ENCODE measurements at places on chromosomes 2 and 18. TPM values are rescaled to one million over a fixed set of nuclear protein-coding genes. Genes with fewer than 3 reads are reported as not detected.

The AOX1 gene
- total RNA-seq: 7.7 TPM

The ADD2 gene
- 2.4 TPM for total RNA-seq

The PRSS56 gene
- total RNA-seq: not detected

DNA sequence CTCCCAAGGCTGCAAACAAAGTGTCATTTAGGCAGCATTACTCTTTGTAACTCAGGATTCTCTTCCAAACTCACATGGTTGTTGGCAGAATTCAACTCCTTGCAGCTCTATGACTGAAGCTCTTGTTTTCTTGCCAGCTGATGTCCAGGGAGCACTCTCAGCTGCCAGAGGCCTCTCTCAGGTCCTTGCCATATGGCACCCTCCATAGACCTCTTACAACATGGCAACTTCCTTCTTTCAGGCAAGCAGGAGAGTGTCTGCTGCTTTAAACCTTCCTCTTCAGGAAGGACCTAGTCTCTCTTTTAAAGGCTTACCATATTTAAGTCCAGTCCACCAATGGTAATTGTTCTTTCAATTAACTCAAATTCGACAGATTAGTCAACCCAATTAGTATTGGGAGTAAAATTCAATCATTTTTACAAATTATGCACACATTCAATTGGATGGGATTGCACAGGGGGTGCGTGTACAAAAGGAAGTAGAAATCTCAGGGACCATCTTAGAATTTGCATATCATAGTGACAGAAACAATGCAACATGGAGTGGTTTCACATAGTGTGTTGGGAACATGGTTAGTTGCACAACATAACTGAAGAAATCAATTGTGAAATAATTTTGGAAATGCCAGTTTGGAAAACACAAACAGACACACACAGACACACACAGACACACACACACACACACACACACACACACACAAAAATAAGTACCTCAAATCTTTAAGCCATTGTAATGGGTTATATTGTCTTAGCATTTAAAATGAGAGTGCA is 893.5 kb upstream of the ZEB2 start:
- no peaks in the 10 kb centered on the region for H3K36me3 ChIP-seq
- no peaks in the 10 kb centered on the region for H3K4me1 ChIP-seq
- peaks cover 4% of the 10 kb centered on the region for H3K27me3 ChIP-seq
- no peak overlapping the region for H3K4me3 ChIP-seq
- no peak overlapping the region for H3K27ac ChIP-seq
- no peak for DNase-seq

- peaks cover 77% of the 10 kb centered on the region for H3K27me3 ChIP-seq
- peaks cover 17% of the 10 kb centered on the region for H3K4me1 ChIP-seq
- no peak for DNase-seq
- H3K36me3 ChIP-seq: no peaks in the 10 kb centered on the region
- no peak overlapping the region for H3K27ac ChIP-seq
These were observed 2.3 kb downstream of the WNT10A start for GRCh38 chr2:218882866-218883366.

DNA sequence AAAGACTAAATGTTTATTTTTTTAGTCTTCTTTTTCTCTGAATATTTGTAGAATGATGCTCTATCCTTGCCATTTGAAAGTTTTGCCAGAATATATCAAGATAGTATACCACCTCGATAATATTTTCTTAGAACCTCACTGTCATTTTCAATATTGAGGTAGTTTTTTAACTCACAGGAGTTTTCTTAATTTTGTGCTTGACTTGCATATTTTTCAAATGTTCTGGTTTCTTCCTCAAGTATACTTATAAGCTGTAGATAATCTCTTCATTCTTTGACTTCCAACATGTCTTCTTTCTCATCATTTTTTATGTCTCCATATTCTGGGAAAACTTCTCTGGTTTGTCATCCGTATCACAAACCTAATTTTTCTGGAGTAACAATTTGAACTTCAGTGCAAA is 559.6 kb downstream of the ARHGAP15 start:
- no peaks in the 10 kb centered on the region for H3K36me3 ChIP-seq
- H3K27me3 ChIP-seq: no peaks in the 10 kb centered on the region
- H3K4me3 ChIP-seq: no peak overlapping the region
- no peak overlapping the region for H3K27ac ChIP-seq

DNA sequence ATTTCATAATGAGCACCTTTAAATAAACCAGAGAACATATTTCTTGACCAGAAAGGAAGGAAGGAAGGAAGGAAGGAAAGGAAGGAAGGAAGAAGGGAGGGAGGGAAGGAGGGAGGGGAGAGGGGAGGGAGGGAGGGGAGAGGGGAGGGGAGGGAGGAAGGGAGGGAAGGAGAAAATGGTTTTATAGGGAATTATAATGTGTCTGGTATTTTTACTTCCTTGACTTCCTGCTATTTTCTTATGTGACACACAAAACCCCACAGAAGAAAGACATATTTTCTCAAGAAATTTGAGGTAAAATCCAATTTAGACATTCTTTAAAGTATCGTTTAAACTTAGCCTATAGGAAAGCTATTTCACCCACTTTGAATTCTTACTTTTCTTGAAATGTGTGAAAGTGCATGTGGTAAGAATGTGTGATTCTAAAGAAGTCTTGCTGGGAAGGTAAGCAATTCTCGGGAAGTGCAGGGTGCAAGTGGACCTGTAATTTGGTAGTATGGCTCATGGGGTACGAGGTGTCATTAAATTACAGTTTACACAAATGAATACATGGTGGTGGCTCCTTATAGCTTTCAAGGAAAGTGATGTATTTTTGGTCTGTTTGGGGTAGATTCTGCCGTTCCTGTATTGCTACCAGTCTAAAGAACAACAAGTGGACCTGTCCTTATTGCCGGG is 18.0 kb downstream of the RNF125 start:
- H3K36me3 ChIP-seq: no peaks in the 10 kb centered on the region
- H3K4me3 ChIP-seq: no peak overlapping the region
- DNase-seq: no peak
- H3K4me1 ChIP-seq: peaks cover 3% of the 10 kb centered on the region
- no peaks in the 10 kb centered on the region for H3K27me3 ChIP-seq

DNA sequence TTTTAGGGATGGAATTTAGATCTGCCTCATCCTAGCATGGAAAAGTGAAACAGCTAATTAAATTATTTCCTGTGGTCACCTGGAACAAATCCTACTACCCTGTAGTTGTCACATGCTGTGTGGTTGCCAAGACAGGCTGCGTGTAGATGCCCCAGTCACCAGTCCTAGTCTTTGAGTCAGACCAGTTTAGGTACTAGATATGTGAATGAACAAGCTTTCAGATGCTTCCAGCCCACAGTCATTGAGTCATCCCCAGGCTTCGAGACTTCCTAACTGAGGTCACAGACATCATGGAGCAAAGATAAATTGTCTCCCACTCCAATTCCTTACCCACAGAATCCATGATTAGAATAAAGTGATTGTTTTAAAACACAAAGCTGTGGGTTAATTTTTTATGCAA is 35.8 kb upstream of the GRB14 start:
- no peaks in the 10 kb centered on the region for H3K4me1 ChIP-seq
- no peak overlapping the region for H3K4me3 ChIP-seq
- H3K27me3 ChIP-seq: no peaks in the 10 kb centered on the region
- H3K36me3 ChIP-seq: no peaks in the 10 kb centered on the region

- H3K4me1 ChIP-seq: no peaks in the 10 kb centered on the region
- no peak overlapping the region for H3K27ac ChIP-seq
- DNase-seq: no peak
- no peaks in the 10 kb centered on the region for H3K36me3 ChIP-seq
- no peaks in the 10 kb centered on the region for H3K27me3 ChIP-seq
These were observed 34.0 kb downstream of the LBH start for GRCh38 chr2:30265052-30266015.

DNA sequence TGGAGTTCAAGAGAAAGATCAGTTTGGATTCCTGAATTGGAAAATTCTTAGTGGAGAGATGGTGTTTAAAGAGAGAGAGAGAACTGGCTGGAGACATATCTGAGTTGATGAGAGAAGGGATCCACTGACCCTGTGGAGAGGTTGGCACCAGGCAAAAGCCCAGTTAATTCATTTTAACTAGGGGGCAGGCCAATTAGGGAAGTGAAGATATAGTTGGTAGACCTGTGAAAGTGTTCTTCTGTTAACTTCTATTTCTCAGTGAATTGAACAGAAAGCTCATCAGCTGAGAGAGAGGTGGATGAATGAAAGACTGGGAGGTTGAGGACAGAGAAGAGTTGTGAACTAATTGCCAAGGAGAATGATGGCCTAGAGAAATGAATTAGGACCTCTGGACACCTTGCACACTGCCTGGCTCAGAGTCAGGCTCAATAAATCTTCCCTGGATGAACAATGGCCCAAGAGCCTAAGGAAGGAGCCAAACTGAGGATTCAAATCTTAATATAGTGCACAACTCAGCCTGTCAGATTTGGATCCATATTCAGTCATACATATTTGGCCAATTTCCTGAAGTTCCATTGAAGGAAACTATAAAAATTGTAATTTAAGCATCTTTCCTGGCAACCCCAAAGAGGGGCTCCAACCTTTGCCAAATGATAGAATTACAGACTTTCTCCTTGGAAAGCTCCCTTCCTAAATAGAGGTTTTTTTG is 82.2 kb upstream of the RMDN2 start:
- no peak overlapping the region for H3K4me3 ChIP-seq
- H3K4me1 ChIP-seq: no peaks in the 10 kb centered on the region
- no peaks in the 10 kb centered on the region for H3K27me3 ChIP-seq

DNA sequence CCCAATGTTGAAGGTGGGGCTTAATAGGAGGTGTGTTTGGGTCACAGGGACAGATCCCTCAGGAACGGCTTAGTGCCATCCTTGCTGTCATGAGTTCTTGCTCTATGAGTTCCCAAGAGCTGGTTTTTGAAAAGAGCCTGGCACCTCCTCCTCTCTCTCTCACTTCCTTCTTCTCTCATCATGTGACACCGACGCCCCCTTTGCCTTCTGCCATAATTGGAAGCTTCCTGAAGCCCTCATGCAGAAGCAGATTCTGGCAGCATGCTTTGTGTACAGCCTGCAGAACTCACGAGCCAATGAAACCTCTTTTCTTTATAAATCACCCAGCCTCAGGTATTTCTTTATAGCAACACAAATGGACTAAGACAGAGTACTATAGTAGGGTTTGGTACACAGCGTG is 100.4 kb upstream of the SH3BP4 start:
- no peaks in the 10 kb centered on the region for H3K36me3 ChIP-seq
- no peak overlapping the region for H3K27ac ChIP-seq
- H3K27me3 ChIP-seq: no peaks in the 10 kb centered on the region
- no peaks in the 10 kb centered on the region for H3K4me1 ChIP-seq
- no peak overlapping the region for H3K4me3 ChIP-seq
- no peak for DNase-seq

GRCh38 chr2:183607995-183608394 is 483.8 kb downstream of the NUP35 start:
- H3K4me1 ChIP-seq: peaks cover 3% of the 10 kb centered on the region
- H3K36me3 ChIP-seq: no peaks in the 10 kb centered on the region
- no peak overlapping the region for H3K4me3 ChIP-seq
- DNase-seq: no peak
- H3K27ac ChIP-seq: no peak overlapping the region

- no peak for DNase-seq
- H3K27me3 ChIP-seq: no peaks in the 10 kb centered on the region
These were observed 78.5 kb upstream of the CAB39 start for GRCh38 chr2:230634146-230634545.

DNA sequence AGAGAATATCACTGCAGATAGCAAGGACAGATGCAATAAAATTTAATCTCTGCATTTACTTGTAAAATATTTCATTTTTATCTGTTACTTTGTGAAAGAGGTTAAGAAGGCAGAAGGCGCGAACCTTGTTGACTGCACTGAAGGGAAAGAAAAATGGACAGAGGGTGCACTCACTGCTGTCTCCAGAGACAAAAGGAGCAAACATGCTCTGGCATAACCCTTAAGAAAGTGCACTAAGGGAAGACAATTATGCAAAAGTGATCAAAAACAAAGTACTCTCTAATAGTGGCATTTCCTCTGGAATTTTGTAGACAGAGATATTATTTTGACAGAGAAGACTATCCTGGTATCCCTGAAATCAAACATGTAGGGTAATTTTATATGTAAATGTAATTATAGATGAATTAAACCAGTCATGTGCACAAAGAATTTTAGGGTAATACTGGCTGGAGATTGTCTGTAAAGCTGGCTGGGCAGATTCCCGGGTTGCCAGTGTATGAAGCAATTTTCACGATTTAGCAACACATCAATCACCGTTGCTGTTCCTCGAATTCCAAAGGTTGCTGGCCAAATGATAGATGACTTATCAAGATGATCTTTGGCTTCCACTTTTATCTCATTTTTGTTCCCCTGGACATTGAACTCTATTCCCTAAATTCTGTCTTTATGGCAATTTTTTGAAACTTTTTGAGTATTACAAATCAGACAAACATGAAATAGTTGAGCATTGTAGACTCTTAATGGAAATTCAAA is 1176.9 kb downstream of the SUCLG1 start:
- no peak overlapping the region for H3K4me3 ChIP-seq
- H3K27ac ChIP-seq: no peak overlapping the region
- no peak for DNase-seq

GRCh38 chr2:213238753-213239495 is 45.3 kb upstream of the SPAG16 start:
- H3K36me3 ChIP-seq: no peaks in the 10 kb centered on the region
- H3K4me1 ChIP-seq: no peaks in the 10 kb centered on the region
- peak overlapping the region; percentile 33 for H3K27ac ChIP-seq
- peak; percentile 14 for DNase-seq

- H3K36me3 ChIP-seq: no peaks in the 10 kb centered on the region
- H3K27me3 ChIP-seq: no peaks in the 10 kb centered on the region
- no peaks in the 10 kb centered on the region for H3K4me1 ChIP-seq
- H3K4me3 ChIP-seq: no peak overlapping the region
- H3K27ac ChIP-seq: no peak overlapping the region
These were observed 99.2 kb downstream of the SESTD1 start for GRCh38 chr2:179165356-179166000.

GRCh38 chr2:102143450-102143985 is 972 bp downstream of the IL1R1 start:
- peak overlapping the region; percentile 56 for H3K4me3 ChIP-seq
- H3K27ac ChIP-seq: peak overlapping the region; percentile 98
- H3K27me3 ChIP-seq: no peaks in the 10 kb centered on the region
- peaks cover 17% of the 10 kb centered on the region for H3K4me1 ChIP-seq

DNA sequence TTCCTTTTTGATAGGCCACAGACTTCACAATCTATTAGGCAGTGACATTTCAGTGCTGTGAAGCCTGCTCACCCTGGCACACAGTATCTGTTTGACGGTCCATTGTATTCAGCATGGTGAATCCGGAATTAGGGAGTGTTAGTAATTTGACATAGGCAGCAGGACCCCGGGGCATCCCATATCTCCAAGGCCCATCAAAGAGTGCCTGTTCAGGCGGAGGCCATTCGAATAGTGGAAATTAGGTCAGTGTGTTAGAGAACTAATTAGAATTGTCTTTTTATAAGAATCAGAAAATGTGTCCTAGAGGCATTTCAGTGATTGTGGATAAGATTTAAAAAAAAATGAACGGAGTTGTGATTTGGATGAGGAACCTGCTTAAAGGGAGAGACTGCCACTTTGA is 818.8 kb upstream of the SOX11 start:
- DNase-seq: no peak
- no peak overlapping the region for H3K27ac ChIP-seq

DNA sequence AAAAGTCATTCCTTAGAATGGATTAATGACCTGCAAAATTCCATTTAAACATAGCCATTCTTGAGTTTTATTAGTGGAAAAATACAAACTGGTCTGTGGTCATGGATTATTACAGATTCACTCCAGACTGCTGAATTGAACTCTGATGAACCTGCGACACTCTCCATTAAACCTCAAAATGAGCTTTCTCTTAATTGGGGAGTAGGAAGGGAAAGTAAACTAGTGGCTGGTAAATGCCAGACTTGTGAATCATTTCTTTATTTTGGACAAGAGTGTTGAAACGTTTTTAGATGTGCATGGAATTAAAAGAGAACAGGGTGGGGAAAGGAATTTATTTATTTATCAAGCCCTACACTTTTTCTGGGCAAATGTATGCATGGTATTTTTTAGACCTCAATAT is 321.2 kb upstream of the FANCL start:
- no peak overlapping the region for H3K27ac ChIP-seq
- H3K4me3 ChIP-seq: no peak overlapping the region
- H3K27me3 ChIP-seq: no peaks in the 10 kb centered on the region
- no peaks in the 10 kb centered on the region for H3K36me3 ChIP-seq
- DNase-seq: no peak
- no peaks in the 10 kb centered on the region for H3K4me1 ChIP-seq

Measured in hepatocyte (in vitro differentiated cells).